Muscle of arm (tissue), 14 donors: ENCODE measurements at places on chromosomes 1 and 21.

DNA sequence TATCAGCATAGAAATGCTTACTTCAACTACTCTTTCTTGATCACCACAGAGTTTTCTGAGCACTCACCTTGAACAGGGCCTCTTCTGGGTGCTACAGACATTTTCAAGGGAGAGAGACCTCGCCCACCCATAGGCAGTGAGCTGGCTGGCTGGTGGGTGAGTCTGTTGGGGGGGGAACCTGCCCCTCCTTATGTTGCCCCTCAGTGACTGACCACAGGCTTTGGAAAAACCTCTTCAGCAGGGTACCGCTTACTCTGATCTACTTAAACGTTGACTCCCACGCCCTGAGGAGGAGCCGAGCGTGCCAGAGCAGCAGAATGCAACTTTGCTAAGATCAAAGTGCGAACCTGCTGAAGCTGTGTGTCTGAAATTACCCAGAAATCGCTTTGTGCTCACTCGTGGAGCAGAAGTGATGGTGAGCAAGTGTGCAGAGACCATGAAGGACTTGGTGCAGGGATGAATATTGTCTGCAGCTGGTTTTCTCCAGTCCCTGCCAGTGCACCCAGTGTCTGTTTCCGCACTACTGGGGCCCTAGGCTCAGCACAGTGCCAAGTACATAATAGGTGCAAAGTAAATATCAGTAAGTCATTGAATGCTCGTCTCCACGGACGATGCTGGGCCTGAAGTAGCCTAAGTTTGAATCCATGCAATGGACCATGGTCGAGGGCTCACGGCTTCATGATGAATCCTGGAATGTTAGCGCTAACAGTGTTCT lies 158.7 kb upstream of the IRF2BP2 start:
- no peak for DNase-seq

DNA sequence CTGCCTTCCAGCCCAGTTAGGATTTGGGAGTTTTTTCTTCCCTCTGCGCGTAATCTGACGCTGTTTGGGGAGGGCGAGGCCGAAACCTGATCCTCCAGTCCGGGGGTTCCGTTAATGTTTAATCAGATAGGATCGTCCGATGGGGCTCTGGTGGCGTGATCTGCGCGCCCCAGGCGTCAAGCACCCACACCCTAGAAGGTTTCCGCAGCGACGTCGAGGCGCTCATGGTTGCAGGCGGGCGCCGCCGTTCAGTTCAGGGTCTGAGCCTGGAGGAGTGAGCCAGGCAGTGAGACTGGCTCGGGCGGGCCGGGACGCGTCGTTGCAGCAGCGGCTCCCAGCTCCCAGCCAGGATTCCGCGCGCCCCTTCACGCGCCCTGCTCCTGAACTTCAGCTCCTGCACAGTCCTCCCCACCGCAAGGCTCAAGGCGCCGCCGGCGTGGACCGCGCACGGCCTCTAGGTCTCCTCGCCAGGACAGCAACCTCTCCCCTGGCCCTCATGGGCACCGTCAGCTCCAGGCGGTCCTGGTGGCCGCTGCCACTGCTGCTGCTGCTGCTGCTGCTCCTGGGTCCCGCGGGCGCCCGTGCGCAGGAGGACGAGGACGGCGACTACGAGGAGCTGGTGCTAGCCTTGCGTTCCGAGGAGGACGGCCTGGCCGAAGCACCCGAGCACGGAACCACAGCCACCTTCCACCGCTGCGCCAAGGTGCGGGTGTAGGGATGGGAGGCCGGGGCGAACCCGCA lies at the start of gene PCSK9:
TSS of gene PCSK9 (plus strand) at position 207 of the 741 bp plus-strand sequence. CDS start at position 497, 290 bp downstream.
- peak; percentile 38 for DNase-seq

DNA sequence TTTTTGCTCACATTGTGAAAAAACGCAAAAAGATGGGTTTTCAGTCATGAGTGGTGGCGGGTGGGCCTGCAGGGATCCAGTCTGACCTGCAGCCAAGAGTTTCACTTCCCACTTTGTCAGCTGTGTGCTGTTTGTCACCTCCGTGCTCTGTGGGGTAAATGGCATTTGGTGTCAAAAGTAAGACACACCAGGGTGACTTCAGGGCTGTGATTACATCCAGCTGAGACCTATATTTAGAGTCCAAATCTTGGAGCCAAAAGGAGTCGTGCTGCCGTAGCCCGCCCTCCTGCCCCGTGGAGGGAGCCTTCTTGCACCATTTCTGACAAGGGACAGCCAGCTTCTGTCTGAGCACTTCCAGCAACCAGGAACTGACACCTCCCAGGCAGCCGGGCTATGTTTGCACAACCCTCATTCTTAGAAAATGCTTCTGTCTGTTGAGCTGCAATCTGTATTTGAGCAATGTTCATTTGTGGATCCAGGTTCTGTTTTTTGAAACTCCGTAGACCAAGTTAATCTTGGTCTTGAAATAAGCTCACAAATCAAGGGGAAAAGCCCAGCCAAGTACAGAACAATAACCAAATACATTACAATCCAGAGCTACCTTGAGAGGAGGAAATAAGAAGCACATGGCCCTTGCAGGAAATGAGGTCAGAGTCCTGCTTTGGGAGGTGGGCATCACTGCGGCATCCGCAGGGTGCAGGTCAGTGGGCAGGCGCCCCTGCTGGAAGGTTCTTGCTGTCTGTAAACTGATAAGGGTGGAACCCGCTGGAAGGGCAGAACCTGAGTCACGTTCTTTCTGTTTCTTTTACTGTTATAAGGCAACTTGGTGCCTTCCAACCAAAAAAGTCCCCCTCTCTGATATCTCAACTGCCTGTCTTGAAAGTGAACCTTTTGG lies 14.4 kb downstream of the ABCG1 start:
- peak; percentile 41 for DNase-seq

GRCh38 chr1:169595764-169596711 lies 9.8 kb upstream of the F5 start:
- no peak for DNase-seq

GRCh38 chr1:54649130-54649898 lies 7.7 kb downstream of the MROH7 start:
- no peak for DNase-seq

DNA sequence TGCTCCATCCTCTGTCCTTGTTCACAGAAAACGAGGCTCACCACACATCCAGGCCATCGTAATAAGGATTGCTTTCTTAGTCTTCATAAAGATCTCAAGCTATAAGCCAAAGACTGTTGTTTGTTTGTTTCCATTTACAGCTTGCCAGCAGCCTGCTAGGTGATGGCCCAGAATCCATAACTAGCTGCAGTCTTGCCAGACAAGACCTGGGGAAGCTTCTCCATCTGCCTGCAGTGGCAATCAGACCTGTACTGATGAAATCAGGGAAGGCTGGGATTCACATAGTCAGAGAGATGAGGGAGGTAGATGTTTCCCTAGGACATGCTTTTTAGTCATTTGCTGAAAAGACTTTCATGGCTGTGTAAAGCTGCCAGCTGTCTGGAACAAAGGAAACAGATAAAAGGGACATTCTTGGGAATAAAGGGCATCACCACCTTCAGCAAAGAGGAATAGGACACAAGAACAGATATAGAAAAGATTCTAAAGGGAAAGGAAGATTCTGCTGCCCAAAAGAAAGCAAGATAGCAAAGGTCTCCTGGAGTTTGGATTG lies 51.0 kb downstream of the MT1HL1 start:
- DNase-seq, result no peak

DNA sequence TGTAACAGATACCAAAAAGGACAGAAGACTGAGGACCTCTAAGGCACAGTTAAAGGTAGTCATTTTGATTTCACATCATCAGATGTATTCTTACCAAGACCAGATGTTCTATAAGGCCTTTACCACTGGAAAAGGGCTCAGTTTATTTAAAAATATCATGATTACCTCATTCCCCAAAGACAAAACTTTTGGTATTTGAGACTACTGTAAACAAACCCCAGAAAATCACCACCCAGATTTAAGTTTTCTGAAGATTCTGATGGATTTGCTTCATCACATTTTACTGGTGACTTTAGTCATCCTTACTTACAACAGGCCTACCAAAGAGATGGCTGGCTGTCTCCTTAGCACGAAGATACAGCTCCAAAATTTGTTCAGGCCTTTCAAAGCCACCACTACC lies 8.3 kb downstream of the ENAH start:
- DNase-seq, result no peak

GRCh38 chr1:156194300-156194652 lies 372 bp downstream of the SLC25A44 start:
- DNase-seq, result no peak

GRCh38 chr1:17437580-17438317 lies 1.7 kb downstream of the RCC2 start:
- DNase-seq, result peak; percentile 38

GRCh38 chr1:54404939-54405897 lies 976 bp downstream of the SSBP3 start:
- DNase-seq, result no peak

DNA sequence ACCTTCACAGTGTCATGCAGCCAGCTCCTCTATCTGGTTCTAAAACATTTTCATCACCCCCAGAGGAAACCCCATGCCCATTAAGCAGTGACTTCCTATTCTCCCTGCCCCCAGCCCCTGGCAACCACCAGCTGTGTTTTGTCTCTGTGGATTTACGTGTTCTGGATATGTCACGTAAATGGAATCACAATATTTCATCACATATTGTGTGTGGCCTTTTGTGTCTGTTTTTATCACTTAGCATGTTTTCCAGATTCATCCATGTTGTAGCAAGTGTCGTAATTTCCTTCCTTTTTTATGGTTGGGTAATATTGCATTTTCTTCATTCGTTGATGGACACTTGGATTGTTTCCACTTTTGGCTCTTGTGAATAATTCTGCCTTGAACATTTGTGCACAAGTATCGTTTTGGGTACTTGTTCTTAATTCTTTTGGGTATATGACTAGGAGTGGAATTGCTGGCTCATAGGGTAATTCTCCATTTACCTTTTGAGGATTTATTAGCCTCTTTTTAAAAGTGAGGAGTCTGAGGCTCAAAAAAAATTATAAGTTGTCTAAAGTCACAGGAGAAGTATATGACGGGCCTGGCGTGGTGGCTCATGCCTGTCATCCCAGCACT lies 127.0 kb downstream of the MRPS6 start:
- DNase-seq, result no peak

DNA sequence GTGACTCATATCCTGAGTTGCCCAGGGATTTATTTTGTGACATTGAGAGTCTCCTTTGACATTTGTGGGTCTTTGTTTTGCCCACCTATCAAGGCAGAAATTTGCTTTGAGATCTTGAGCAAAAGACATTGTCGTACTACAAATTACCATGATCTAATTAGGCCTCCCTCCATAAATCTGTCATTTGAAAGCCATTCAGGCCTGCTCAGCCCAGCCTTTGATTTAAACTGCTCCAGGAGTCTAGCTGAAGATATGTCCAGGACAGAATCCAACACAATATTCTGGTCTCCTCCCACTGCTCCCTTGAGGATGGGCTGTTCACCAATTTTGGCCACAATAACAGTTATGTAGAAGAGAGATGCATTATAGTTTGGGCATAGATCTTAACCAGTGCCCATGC lies 86.7 kb downstream of the PROX1 start:
- DNase-seq, result no peak

GRCh38 chr1:100350787-100351094 lies 1.6 kb upstream of the CDC14A start:
- DNase-seq, result no peak

GRCh38 chr1:205190845-205191577 lies 20.5 kb downstream of the DSTYK start:
- no peak for DNase-seq

DNA sequence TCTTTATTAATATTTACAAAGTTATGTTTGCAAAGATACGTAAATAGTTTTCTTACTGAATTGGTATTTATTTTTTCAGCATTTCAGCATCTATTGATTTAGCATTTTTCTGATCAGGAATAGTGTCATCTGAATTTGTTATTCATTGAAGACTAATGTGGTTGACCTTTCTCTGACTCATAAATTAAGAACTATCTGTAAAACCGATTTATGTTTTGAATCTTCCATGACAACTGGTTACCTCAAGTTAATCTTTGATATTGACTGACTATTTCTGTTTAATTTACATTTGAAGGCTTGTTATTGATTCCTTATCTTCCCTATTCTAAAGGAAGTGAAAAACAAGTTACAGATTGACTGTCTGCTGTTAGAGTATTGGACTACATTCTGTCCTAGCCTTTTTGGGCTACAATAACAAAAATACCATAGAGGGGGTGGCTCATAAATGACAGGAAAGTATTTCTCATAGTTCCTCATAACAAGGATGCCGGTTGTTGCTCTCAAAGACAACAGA lies 1131.4 kb downstream of the PLA2G4A start:
- DNase-seq, result no peak

GRCh38 chr1:223761411-223761810 lies 49.1 kb downstream of the CAPN2 start:
- DNase-seq, result no peak

DNA sequence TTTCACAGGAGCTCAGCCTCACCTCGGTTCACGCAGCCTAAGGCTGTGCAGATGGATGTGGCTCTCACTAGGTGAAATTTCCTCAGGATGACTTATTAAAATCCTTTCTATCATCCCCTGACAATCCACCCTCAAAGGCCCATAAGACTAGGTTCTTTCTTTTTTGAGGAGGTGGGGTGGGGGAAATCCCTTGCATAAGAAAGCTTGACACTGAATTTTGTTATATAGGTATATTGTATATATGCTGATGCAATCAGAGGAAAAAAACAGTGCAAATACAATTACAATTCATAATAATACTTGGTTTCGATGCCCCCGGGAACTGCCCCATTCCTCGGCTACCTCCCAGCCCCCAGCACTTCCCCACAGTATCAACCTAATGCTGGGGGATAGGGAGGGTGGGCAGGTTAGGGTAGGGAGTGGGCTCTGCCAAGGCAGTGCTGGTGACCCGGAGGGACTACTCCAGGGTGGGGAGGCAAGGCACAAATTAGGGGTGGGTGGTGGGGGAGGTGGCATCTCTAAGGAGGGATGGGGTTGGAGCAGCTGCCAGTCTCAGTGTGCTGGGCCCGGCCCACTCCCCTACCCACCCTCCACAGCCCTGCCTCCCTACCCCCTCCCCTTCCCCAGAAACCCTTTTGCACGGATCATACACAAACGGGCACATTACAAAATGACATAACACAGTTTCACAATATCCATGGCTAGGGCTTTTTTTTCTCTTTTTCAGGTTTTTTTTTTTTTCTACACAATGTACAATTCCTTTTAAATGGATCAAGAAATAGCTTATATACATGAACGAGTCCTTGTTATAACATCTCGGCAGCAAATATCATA lies 30.9 kb downstream of the SLC27A3 start:
- DNase-seq, result no peak

GRCh38 chr1:170663404-170664092 lies 383 bp upstream of the PRRX1 start:
- DNase-seq, result peak; percentile 71

- no peak for DNase-seq
Measured at GRCh38 chr21:35138665-35139381, 89.7 kb upstream of the RUNX1 start.

- DNase-seq, result no peak
Measured at GRCh38 chr1:168476588-168477385, 67.0 kb downstream of the XCL2 start.

GRCh38 chr1:32345289-32345827 lies 9.3 kb upstream of the MARCKSL1 start:
- DNase-seq, result no peak

- no peak for DNase-seq
Measured at GRCh38 chr1:3577711-3578432, 33.4 kb downstream of the MEGF6 start.

DNA sequence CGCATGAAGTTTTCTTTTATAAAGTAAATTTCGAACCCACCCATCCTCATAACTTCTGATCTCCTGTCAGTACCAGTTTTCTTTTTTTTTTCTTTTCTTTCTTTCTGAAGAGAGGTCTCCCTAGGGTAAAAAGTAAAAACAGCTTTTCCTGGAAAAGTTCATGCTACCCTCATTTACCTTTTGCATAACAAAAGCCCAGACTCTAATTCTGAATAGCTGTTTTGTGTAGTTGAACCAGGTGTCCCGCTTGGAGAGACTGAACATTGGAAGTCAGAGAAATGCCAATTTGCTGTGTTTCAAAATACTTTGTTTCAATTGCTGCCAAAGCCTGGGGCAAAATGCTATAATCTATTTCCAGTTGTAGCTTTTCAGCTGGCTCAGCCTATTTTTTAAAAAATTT lies 113.7 kb upstream of the RUNX1 start:
- DNase-seq, result no peak
